NCI-H2081 (cell line): ENCODE measurements at places on chromosomes 2 and 18.

DNA sequence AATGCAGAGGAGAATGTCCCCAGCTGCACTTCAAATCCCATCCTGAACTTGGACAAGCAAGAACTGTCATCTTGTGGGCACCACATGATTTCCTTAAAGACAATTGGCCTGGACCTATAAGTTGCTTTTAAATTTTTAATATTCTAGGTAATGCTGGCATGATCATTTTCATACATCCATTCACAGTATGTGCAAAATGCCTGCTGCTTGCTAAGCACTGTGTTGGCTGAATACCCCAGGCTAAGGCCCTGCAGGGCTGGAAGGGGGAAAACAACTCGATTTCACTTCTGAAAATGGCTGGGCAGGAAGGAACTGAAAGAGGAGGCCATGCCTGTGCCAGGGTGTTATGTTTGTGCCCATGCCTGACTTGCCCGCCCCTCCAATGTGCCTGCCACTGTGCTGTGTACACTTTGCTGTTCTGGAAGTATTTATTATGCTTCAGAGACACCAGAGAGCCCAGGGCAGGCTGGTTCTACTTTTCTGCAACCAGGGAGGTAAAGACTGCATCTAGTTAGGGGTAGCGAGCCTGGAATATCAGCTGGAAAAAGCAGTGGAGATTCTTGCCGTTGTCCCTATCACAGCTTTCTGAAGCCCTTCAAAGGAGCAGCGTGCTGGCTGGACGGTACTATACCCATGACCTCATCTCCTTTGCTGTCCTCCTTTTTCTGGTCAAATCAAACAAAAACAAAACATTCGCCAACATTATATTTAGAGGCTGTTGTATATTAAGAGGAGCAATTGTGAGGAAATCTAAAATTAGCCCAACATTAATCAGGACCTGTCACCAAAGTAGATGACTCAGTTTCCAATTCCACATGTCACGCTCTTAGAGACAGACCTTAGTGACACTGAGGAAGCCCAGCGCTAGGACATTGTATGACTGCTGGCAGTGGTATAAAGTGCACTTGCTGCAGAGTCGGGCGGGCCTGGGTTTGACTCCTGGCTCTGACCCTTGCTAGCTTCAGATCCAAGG lies 158.1 kb downstream of the DDX1 start:
- no peak for DNase-seq

GRCh38 chr2:160582490-160583145 lies 89.0 kb upstream of the RBMS1 start:
- no peak for DNase-seq

GRCh38 chr18:49848115-49848514 lies 34.8 kb upstream of the ACAA2 start:
- no peak for DNase-seq

GRCh38 chr18:62757399-62758010 lies 42.2 kb downstream of the PHLPP1 start:
- no peak for DNase-seq

GRCh38 chr2:22247466-22247865 lies 1123.7 kb downstream of the TDRD15 start:
- no peak for DNase-seq

GRCh38 chr2:231276987-231277386 lies 78.6 kb downstream of the ARMC9 start:
- no peak for DNase-seq
